Esophagus squamous epithelium (tissue), 5 donors: ENCODE measurements at places on chromosomes 5 and 9.

DNA sequence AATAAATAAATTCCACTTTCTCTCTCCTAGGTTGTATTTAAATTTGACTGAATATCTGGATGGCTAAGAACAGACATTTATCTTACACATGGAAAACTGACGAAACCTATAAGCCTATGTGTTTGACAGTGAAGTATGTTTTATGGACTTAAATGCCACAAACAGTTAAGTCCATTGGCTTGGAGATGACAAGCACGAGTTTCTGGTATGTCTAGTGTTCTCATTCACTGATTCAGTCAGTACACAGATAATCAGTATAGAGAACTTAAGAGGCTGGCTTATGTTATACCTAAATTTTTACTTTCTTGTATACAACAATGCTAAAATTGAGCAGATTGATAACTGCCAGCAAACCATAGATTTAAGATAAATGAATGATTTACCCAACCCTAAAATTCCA lies 38.9 kb downstream of the SNAPC3 start:
- no peak for DNase-seq

GRCh38 chr5:22372826-22373660 lies 480.1 kb downstream of the CDH12 start:
- DNase-seq = no peak

- no peak for DNase-seq
Measured at GRCh38 chr9:16626577-16627130, 243.8 kb downstream of the BNC2 start.

- DNase-seq = no peak
Measured at GRCh38 chr9:124214596-124215367, 43.0 kb upstream of the NEK6 start.

DNA sequence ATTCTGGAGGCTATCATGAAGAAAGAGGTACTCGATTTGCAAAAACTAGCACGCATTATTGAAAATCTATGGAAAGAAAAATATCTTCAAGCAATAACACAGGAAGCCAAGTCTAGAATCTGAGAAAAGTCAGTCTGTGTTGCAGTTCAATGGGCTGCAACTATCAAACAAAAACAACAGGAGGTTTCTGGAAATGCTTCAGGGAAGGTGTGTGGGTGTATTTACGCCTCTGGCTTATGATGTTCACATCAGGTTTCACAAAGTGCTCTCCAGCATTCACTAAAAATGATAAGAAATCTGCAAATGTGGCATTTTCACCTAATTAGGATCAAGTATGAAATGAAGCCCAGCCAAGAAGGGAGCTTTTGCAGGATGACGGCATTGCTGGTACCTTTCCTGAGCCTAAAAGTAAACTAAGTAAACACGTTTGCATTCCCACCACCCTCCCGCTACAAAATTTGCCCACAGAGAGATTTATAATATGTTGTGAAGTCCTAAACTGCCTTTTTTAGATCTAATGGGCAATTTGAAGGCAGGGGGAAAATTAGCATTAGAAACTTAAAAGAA lies 146.4 kb downstream of the GABRB2 start:
- no peak for DNase-seq

GRCh38 chr9:19999491-20000057 lies 210.7 kb upstream of the SLC24A2 start:
- DNase-seq = no peak
